ENCODE measurements at places on chromosomes 3 and 15. TPM values are rescaled to one million over a fixed set of nuclear protein-coding genes. Genes with fewer than 3 reads are reported as not detected.

Gene HIGD2B
- 0.07 TPM for total RNA-seq

Gene GREM1
- 0.07 TPM for total RNA-seq

Gene IMPG2
- 0.33 TPM for total RNA-seq

Gene ANKRD34C
- total RNA-seq = not detected

Gene MME
- total RNA-seq = 15.1 TPM

Gene RPL14
- 833 TPM for total RNA-seq

Gene PEX5L
- not detected for total RNA-seq

Gene CLDND1
- total RNA-seq = 93.3 TPM

Gene LMAN1L
- total RNA-seq = not detected

Gene TMF1
- total RNA-seq = 32.2 TPM

Gene EPHB3
- total RNA-seq = not detected

Gene IGSF10
- total RNA-seq = not detected

Gene PHLDB2
- 87.3 TPM for total RNA-seq

Gene LRRC15
- not detected for total RNA-seq

Gene CCDC39
- not detected for total RNA-seq

DNA sequence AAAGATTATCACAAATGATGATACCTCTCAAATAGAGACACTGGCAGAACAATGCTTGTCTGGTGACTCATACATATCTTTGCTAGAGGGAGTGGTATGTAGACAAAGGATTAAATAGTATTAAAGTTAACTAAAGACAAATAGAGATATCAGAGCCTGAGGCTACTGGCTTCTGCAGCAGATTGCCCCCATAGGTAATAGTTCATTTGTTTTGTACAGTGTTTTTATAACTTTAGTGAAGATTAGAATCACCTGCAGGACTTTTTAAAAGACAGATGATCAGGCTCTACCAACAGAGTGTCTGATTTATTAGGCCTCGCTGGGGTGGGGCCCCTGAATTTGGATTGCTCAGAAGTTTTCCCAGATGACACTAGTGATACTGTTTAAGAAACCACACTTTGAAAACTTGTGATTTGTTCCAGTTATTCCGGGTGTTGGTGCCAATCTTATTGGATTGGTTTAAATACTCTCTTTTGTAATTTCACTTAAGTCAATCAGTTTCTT, 96.4 kb downstream of the NAALADL2 start:
- DNase-seq = no peak

DNA sequence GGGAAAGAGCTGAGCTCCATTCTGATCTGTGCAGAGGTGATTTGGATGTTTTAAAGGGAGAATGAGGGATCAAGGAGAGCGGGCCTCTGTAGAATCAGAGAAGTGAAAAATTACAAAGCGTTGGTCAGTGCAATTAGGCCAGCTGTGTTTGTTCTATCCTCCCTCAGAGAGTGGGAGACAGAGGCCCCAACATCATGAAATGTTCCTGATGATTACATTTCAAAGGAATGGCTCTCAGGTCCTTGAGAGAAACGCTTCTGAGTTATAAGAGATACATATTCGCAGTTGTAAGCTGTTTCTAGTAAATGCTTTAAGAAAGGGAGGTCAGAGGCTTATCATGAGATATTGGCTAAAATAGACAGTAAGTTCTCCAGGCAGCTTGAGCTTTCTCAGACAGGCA, 15.7 kb upstream of the CAND2 start:
- no peak for DNase-seq

DNA sequence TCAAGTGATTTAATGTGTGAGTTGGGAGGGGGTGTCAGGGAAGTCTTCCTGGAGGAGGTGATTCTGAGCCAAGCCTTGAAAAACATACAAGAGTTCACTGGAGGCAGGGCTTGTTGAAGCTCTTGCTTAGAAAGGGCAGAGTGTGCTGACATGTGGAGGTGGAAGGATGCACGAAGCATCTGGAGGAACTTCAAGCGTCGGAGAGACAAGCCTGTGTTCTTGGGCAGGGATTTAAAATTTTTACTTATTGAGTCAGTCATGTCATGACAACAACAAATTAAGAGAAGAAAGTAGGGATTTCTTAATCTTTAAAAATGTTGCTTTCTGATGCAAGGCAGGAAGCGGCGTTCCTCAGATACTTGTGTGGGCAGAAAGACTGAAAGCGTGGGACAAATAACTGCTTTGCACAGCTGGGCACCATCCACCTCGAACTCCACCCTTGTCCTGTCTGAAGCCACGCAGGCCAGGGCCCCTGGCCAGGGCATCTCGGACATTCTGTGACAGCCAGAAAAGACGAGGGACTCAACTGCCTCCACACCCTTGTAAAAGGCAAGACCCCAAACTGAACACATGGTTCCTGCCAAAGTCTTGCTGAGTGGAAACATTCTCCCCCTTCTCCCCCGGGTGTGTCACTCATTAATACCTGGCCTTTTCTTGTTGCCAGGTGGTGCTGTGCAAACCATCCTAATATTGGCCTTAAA, 6.9 kb upstream of the IL16 start:
- no peak for DNase-seq

- no peak for DNase-seq
Measured at GRCh38 chr3:150635076-150635475, 32.0 kb downstream of the SELENOT start.

- DNase-seq = no peak
Measured at GRCh38 chr3:17845026-17845812, 102.8 kb upstream of the TBC1D5 start.

- no peak for DNase-seq
Measured at GRCh38 chr15:58486062-58486461, 54.3 kb downstream of the LIPC start.

GRCh38 chr3:54936561-54936960, 8.7 kb upstream of the LRTM1 start:
- DNase-seq = no peak

DNA sequence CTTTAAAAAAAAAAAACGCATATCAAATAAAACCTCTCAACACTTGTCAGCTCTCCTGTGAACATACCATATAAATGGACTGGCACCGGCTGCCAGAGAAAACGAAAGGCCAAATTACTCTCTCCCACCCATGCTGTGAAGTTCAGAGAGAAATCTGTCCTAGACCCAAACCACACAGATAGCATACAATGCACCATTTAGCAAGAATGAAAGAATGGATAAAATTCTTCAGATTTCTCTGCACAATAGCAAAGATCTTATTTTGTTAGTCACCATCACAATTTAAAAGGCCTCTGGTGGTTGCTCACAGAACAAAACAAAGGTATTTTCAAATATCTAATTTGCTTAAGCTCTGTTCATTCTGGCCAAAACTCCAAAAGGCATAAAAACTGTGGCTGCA, 93.9 kb upstream of the BHLHE40 start:
- no peak for DNase-seq

- DNase-seq = no peak
Measured at GRCh38 chr15:52290800-52291199, 4.8 kb downstream of the MYO5C start.

- DNase-seq = peak; percentile 79
Measured at GRCh38 chr3:146222204-146223046, 28.5 kb downstream of the PLSCR4 start.

GRCh38 chr3:100436951-100437350, 35.6 kb downstream of the LNP1 start:
- DNase-seq = no peak

GRCh38 chr3:194255252-194256039, 95.7 kb downstream of the CPN2 start:
- DNase-seq = peak; percentile 81

GRCh38 chr15:64311566-64311965, 44.4 kb downstream of the CSNK1G1 start:
- DNase-seq = no peak

DNA sequence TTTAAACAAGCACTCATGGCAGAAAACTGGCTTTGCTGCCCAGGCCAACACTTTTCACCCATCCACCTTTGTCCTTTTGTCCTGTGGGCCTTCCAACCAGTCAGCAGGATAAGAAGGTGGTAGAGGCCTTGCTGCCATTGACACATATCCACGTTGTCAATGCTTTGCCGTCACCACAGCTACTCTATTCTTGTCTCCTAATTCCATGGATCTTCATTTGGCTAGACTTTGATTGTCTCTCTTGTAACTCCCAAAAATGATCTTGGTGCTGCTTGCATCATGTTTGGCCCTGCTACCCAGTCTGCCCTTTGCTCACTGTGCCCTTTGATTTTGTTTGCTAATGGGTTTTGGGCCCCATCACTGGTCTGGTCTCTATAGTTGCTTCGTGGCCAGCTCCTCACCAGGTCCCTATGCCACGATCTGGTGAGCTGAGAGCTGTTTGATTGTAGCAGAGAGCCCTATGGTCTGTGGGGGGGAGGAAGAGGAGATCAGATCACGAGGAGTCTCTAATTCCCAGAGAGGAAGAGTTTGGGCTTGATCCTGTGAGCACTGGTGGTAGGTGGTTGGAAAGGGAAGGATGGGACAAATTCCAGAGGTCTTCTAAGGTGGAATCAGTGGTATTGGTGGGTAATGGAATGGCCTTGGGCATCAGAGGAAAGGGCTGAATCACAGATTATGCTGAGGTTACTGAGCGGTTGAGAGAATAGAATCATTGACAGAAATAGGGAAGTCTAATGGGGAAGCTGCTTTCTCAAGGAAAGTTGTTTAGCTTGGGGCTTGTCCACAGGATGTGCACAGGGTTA, 40.3 kb downstream of the ABHD2 start:
- no peak for DNase-seq

GRCh38 chr3:124498891-124499290, 231.4 kb upstream of the UMPS start:
- DNase-seq = no peak

GRCh38 chr15:92797168-92798052, 102.7 kb upstream of the CHD2 start:
- peak; percentile 27 for DNase-seq

DNA sequence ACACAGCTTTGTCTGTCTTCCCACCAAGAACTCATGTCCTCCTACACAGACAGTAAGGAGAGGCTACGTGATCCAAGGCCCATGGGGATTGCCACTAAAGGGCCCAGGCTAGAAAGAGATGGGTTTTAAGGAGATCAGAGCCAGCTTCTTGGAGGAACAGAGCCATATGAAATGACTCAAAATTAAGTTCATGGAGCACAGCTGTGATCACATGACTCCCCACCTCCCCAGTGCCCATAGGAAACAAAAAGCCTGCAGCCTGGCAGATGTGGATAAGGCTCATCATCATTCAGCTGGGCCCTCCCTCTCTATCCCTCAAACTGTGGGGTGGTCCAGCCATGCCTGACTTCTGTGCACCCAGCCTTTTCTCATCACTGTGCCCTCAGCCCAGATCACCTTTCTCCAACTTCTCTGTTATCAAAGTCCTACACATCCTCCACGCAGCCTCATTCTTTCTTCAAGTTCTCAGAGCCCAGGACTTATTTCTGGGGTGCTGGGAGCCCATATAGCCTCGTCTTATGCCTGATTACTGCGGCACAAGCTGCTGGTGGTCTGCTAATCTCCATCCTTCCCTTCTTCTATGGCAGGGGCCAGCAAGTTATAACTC, 137.6 kb downstream of the SMAD6 start:
- no peak for DNase-seq

DNA sequence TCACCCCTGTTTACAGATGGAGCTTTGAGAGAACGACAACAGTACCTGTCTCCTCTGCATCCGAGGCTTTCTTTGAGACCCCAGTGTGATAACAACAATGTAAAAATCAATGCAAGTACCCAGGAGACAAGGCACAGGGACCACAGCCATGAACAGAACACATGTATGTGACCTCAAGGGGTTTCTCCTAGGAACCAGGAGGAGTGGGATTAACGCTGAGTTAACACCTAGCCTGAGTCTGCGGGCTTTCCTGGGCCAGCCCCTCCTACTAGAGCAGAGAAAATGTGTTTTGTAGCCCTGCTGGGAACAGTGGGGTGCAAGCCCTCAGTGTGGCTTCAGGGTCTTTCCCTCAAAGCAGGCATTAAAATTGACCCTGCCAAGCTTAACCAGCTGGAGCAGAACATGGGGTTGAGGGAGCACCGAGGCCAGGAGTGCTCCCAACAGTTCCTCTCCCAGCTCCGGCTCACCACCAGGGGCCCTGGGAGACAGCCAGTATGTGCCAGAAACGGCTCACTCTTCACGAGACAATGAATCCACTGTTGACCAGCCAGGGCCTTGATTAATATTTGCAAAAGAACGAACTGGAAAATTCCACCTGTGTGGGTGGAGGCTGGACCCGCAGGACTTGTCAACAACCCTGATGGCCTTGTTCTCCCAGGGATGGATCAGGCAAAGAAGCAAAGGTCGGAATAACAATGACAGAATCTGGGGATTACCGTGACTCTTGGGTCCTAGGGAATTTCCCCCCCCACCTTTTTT, 3.6 kb downstream of the CHDH start:
- DNase-seq = no peak

DNA sequence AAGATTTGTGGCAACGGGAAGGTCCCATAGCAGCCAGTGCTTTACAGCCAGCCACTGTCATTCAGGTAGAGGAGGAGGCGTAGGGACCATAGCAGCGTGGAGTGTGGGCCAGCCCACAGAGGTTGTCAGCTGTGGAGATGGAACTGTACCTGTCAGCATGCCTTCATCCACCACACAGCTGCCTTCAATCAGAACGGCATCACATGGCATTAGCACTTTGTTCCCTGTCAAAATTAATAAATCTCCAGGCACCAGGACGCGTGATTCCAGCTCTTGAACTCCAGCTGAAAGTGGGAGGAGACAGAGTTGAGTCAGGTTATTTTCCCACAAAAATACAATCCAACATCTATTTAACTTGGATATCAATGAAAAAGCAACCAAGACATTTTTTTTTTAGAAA, 84.0 kb downstream of the ATP13A4 start:
- DNase-seq = no peak

- no peak for DNase-seq
Measured at GRCh38 chr3:121552379-121552778, 6.6 kb upstream of the POLQ start.

- no peak for DNase-seq
Measured at GRCh38 chr3:23843869-23844268, 38.1 kb downstream of the UBE2E1 start.

DNA sequence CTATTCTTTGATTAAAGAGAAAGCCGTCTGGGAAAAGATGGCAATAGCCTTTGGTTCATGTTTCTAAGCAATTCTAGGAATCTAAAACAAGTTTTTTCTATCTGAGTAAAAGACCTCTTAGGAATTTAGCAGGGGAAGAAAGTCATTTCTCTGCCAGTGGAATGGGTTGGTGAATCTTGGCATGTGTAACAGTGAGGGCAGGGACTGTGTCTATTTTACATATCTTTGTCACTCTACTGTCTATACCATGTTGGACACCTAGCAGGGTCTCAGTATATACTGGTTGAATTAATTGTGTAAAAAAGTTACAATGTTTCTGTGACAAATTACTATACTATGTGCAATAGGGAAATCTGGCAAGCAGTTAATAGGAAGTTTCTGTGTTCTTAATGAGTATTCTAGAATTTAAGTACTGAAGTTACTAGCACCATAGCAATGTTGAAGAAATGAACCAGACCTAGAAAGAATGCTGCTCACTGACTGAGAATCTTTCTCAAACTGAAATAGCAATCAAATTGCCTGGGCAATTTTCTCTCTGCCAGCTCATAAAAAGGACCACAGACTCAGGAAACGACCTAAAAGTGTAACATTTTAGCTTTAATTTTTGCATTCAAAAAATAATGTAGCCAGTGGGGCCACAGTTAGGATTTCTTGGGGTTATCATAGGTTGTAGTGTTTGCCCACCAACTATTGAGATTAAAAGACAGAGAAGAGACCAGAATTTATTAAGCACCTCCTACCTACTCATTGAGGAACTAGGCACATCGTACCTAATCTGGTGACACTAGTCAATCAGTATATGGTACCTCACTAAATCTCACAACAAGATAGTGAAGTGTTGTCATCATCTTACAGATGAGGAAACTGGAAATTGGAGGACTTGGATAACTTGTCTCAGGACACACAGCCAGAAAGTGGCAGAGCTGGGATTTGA, 56.2 kb upstream of the LEKR1 start:
- no peak for DNase-seq

Measured in pulmonary artery endothelial cell (primary cell).